Fibroblast of pulmonary artery (primary cell): ENCODE measurements at places on chromosomes 12 and 14.

DNA sequence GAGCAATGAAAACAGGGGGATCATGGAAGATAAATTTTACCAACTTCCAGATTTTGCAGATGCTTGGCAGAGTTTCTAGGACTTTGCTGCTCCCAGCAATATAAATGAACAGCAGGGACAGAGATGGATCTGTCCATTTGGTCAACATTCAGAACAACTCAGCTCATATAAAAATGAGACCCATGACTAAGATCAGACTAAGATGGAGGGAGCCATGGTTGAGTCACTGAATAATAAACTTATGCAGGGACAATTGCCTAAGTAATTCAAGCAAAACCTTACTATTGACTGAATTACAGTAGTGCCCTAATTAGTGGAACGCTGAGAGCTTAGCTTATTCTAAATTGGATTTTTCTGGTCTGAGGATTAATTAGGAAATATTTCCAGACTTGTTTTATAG lies 205.1 kb downstream of the SLC5A8 start:
- no peak for DNase-seq

- no peak for DNase-seq
Measured at GRCh38 chr14:50826681-50827080, 4.3 kb downstream of the NIN start.

DNA sequence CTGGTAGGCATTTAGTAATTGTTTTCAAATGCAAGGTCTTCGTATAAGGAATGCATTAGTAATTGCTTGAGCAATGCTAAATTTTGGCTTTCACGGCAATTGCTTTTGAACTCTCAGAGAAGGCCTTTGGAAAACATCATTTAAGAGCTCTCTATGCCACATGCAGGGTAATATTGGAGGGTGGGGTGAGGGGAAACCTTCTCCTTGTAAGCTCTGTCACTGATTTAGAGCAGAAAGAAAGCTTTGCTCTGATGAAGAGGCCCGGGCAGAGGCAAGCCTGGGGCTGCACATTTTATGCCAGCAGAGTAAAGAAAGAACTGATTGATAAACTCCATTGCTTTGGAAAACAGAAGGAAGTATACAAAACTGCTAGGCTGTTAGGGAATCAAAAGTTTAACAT lies 70.9 kb downstream of the TRIM9 start:
- no peak for DNase-seq

DNA sequence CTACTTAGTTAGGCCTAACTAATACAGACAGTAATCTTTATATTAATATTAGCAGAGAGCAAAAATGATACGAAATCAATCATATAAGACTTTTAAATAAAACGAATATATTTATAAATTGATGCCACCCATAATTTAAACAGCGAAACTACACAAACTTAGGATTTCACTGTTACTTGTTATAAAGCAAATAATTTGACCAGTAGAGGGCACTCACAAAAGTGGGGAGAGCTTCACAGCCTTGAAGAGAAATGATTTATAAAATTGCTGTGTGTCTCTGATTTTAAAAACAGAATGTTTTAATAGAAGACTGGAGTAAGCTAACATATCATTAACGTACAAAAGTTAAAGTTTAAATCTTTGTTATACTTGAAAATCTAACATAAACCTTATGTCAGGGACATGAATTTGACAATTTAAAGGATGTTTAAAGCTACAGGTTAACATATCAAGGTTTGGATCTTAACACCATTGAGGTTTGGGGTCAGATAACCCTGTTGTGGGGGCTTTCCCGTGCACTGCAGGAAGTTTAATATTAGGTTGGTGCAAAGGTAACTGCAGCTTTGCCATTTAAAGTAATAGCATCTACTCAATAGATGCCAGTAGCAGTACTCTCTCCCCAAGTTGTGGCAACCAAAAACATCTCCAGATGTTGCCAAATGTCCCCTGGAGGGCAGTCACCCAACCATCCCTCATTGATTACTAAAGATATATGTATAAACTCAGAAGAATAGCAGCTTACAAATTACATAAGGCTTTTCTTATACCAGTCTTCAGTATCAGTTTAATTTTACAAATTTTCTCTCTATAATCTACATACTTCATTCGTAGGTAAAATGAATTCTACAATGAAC lies 9.3 kb downstream of the KRAS start:
- peak; percentile 76 for DNase-seq

DNA sequence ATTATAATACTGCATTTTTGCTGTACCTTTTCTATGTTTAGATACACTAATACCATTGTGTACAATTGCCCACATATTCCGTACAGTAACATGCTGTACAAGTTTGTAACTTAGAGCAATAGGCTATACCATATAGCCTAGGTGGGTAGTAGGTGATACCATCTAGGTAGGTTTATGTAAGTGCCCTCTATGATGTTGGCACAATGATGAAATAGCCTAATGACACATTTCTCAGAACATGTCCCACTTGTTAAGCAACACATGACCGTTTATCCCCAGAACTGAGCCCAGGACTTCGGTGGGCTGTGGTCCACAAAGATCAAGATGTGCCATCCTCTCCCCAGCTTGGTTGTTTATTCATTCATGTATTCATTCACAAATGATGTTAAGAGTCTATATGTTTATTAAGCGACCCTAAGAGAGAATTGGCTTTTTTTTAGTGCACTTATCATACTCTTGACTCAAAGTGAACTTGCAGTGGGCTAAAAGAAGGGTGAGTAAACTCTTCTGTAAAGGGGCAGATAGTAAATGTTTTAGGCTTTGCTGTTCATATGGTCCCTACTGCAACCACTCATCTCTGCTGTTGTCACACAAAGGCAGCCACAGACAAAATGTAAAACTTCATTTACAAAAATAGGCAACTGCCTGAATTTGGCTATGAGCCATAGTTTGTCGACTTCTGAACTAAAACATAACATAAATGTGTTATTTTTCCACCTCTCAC lies 110.8 kb downstream of the NDUFA12 start:
- no peak for DNase-seq

- no peak for DNase-seq
Measured at GRCh38 chr14:53692885-53693284, 263.7 kb downstream of the BMP4 start.

- DNase-seq, result peak; percentile 81
Measured at GRCh38 chr12:50197297-50197727, 30.1 kb upstream of the CERS5 start.

DNA sequence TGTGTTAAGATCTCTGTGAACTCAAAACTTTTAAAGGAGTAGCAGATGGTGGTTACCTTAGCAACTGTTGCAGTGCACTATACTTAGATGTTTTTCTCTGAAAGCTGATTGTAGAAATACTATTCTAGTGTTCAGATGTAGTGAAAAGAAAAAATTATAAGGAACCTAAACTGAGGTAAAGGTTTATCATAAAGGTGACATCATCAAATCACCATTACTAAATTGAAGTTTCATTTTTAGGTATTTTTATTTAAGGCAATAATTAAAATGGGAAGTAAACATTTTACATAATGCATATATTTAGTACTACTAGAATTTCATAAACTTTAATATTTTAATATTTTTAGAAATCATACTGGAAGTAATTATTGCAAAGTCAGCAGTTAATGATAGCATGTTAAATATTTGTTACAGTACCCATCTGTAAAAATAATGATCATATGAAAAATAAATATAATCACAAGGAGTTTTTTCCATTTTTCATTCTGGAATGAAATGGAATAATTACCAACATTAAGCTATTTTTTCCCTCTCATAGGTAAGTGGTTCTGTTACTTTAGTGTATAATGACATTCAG lies 141.1 kb upstream of the NAV3 start:
- no peak for DNase-seq

GRCh38 chr14:50560931-50561285 lies 963 bp downstream of the ATL1 start:
- peak; percentile 42 for DNase-seq
